NB4 (cell line): ENCODE measurements at places on chromosomes 13 and 19.
A peak's percentile ranks its signal among the peaks of the same experiment; 100 is the strongest.

DNA sequence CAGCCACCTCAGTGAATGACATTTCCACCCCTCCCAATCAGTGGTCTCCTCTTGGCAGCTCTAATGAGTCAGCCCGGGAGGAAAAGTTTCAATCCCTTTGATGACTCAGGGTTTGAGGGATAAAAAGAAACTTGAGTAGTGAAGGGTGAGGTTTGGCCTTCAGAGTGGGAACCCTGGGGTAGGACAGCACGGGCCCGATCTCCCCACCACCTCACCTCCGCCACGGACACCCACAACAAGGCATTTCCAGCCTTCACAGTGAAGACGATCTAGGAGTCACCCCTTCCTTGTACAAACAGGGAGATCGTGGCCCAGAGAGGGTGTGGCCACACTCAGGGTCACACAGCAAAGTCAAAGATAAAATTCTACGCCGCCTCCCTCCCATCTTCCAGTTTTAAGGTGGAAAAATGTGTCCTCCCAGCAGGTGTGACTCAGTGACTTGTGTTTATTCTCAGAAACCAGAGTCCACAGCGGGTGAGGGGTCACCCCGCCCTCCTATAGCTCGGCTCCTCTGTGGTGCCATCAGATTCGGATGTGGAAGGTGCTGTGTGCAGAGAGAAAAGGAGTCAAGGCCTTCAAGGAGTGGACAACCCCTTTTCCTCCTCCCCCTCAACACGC, 12.3 kb downstream of the CIB3 start:
- DNase-seq = peak; percentile 78

GRCh38 chr13:113816254-113816929, 47.5 kb downstream of the GAS6 start:
- peak; percentile 39 for DNase-seq

- DNase-seq = peak; percentile 53
Measured at GRCh38 chr13:30676672-30677071, 58.7 kb upstream of the ALOX5AP start.

DNA sequence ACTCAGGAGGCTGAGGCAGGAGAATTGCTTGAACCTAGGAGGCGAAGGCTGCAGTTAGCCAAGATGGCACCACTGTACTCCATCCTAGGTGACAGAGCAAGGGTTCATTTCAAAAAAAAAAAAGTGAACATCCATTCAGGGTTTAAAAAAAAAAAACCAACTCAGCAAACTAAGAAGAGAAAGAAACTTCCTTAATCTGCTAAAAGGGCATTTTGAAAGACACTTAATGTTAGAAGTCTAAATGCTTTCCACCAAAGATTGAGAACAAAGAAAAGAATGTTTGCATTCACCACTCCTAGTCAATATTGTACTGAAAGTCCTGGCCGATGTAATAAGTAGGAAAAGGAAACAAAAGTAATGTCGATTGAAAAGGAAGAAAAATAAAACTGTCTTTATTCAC, 7.1 kb upstream of the PSMC4 start:
- no peak for DNase-seq

DNA sequence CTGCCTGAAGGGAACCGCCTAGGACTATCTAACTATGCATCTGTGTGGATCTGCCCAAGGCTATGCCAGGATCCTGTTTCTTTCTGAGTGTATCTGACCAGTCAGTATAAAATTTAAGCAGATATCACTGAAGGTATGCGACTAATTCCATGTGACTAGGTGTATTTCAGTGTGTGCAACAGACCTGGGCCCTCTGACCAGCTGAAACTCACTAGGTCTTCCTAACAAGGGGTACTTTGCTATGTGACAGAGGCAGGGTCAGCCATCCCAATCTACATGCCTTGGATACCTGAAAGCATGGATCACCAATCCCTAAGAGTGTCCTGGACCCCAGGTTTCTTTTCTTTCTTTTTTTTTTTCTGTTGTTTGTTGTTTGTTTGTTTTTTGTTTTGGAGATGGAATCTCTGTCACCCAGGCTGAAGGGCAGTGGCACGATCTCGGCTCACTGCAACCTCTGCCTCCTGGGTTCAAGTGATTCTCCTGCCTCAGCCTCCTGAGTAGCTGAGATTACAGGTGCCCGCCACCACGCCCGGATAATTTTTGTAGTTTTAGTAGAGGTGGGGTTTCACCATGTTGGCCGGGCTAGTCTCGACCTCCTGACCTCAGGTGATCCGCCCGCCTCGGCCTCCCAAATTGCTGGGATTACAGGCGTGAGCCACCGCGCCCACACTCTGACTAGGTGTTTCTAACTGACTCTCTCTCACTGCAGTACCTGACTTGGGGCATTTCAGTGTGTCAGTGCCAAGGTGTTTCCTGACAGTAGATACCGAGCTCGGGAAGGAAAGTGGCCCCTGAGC, 43.5 kb downstream of the FCGBP start:
- no peak for DNase-seq

- DNase-seq = no peak
Measured at GRCh38 chr13:51270623-51271415, 48.6 kb downstream of the FAM124A start.

DNA sequence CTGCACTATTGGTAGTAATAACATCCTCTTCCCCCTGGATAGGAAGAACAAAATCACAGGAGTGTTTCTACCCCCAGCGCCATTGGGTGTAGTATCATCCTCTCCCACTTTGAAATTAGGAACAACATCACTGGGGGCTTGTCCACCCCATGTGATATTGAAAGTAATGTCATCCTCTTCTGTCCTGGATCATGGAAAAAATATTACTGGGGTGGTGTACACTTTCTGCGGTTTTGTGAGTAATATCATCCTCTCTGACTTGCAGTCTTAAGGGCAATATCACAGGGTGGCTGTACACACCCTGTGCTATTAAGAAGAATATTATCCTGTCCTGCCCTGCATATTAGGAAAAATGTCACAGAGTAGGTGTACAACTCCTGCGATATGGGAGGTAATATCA, 4.9 kb upstream of the RGCC start:
- no peak for DNase-seq

DNA sequence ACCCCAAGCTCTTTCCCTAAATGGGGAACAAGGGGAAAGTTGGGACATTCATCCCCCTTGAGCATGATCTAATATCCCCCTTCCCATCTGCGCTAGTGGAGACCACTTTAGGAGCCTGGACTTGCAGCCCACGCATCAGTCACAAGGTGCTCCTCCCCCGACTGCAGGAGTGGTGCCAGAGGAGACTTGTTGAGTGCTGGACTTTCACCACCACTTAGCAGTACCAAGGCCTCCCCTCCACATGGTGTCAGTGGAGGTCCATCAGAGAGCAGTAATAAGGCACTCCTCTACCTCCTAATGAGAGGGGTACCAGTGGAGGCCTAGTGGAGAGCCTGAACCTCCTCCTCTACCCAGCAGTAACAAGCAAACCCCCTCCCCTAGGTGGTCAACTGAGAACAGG, 22.5 kb downstream of the CAB39L start:
- DNase-seq = peak; percentile 54

DNA sequence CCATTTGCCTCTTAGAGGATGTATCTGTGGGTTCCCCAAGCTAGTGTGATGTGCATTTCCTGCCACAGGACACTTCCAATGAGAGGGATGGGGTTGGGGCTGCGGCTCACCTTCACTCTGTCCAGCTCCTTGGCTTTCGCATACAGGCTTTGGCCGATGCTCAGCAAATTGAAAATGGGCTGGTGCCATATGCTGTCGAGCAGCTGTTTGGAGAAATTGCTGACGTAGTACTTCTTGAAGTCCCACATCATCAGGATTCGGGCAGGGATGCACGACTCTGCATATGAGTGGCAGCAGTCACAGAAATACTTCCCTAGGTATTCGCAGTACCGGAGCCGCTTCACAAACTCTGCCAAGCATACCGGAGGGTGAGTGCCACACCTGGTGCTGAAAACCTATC, 37.0 kb downstream of the RUBCNL start:
- no peak for DNase-seq
